ENCODE measurements at places on chromosomes 11 and 22.

GRCh38 chr11:121119440-121119839 is 18.4 kb downstream of the TECTA start:
- no peak for DNase-seq

DNA sequence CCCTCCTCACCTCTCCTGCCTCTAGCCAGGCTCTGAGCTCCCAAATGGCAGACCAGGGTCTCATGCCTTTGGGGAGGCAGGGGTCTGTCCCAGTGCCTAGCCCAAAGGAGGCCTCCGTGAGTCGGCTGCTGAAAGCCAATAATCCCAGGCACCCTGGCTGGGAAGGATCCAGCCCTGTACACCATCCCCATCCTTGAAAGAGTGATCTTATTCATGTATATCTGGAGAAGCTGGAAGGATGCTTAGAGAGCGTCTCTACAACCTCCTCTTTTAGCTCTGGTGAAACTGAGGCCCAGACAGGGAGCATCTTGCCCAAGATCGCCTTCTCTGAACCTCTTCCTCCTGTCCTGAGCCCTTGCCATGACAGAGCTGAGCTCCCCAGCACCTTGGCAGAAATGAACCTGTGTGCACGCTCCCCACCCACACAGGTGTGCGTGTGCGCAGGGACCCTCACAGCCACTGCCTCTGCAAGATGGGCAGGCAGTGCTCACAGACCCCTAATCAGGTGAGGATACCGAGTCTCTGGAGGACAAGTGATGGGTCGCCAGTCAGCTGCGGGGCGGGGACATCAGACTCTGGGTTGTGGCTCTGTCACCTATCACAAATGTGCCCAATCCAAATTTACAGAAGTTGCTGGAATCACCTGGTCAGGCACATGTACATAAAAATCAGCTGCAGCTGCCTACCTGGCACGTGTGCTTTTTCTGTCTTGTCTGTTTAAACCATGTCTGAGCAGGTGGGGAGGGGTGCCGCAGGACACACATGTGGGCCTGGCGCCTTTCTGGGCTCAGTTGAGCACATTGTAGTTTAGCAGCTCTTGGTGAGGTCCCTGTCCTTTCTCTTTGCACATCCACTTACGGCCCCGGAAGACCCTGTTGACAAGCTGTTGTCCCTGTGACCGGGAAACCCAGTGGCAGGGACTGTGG is 49.3 kb upstream of the WNT7B start:
- DNase-seq = no peak

- no peak for DNase-seq
Observed at GRCh38 chr11:112611771-112612170, 349.4 kb upstream of the NCAM1 start.

GRCh38 chr22:20031732-20032406 is 11.0 kb downstream of the TANGO2 start:
- no peak for DNase-seq

GRCh38 chr22:33429281-33429680 is 371.1 kb upstream of the SYN3 start:
- no peak for DNase-seq

DNA sequence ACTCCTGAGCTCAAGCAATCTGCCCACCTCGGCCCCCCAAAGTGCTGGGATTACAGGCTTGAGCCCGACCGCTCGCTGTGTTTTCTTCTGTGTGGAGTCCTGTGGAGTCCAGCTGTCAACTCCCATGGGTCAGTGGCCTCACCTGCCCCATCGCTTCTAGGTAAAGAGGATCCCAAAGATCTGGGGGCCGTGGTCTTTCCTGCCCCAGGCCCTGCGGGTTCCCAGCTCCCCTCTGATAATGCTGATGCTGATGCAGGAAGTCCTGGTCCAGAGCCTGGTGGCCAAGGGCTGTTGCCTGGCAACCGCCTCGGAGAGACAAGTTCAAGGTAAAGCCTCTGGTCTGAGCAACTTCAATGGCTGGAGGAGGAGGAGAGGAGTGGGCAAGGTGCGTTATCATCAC is 9.6 kb downstream of the SSTR3 start:
- no peak for DNase-seq

GRCh38 chr11:35247428-35247827 is 108.5 kb downstream of the CD44 start:
- DNase-seq = no peak

GRCh38 chr11:77672264-77672663 is 34.7 kb upstream of the CLNS1A start:
- DNase-seq = no peak

- DNase-seq = no peak
Observed at GRCh38 chr11:79219186-79220045, 221.4 kb downstream of the TENM4 start.

- DNase-seq = no peak
Observed at GRCh38 chr11:11056749-11057471, 199.1 kb upstream of the ZBED5 start.

DNA sequence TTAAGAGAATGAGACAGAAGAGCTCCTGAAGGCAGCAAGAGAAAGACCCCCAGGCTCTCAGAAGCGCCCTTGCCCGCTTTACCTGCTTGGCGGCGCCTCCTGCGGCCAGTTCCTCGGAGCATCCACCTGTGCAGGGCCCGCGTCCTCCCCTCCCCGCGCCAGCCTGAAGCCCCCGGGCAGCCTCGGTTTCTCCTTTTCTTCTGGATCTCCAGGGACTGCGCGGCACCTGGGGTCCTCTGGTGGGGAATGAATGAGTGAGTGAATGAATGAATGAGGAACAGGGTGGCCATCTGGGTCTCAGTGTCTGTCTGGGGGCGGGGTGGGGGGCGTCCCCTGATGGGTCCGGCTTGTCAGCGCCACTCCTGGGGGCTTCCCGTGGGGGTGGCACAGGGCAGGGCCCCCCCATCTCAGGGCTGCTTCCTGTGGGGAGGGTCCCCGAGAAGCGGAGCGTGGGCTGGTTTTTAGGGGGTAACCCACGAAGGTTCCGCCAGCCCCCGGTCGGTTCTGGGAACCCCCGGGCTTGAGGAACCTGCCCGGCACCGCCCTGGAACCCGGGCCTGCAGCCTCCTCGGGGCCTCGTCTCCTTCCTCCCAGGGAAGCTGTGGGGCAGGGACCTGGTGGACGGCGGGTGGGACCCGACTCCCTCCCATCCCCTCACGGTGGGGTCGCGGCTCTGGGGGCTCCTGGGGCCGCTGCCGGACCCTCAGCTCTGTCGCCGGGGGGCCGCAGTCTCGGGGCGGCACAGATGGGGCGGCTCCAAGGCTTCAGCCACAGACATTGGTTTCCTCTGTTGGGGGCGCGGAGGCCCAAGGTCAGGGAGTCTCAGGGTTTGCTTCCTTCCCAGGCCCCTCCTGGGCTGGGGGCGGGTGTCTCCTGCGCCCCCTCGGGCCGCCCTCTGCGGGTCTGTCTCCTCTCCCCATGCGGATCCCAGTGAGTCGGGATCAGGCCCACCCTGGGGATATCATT is 8.3 kb upstream of the KRTAP5-7 start:
- no peak for DNase-seq

DNA sequence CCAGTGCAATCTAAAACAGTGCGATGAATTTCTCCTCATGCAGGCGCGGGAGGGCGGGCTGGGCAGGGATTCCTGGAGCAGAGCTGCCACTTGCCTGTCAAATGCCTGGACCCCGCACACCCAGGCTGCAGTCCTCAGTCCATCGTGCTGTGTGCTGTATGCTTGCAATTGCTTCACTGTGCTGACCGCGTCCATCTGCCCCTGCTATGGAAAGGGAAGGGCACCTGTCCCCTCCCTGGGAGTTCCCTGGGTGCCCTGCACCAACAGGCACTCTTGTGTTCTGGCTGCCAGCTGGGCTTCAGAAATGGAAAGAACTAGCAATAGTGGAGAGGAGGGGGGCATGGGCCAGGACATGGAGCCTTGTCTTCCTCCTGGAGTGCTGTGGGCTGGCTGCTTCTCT is 185.4 kb upstream of the B3GAT1 start:
- DNase-seq = no peak

DNA sequence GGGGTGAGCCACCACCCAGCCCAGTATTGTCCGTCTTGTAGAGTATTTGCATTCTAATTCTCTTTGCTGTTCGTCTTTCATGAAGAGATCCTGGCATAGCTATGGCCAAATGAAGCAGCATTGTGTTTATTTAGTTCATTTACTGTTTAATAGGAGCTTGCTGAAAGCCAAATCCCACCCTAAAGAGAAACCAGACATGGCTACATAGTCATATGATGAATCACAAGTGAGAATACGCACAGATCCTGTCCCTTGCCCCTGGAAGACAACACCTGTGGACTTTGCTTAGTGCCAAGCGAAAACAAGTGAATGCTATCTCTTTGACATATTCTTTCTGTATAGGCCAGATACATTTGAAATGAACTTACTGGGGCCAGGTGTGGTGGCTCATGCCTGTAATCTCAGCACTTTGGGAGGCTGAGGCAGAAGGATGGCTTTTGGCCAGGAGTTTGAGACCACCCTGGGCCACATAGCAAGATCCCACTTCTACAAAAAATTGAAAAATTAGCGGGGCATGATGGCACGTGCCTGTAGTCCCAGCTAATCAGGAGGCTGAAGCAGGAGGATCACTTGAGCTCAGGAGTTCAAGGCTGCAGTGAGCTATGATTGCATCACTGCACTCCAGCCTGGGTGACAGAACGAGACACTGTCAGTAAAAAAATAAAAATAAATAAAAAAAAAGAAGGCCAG is 5.1 kb upstream of the ARFGAP3 start:
- no peak for DNase-seq
